ENCODE measurements at places on chromosomes 4 and X.

- DNase-seq, result no peak
Observed at GRCh38 chr4:176837169-176837895, 44.6 kb upstream of the VEGFC start.

- no peak for DNase-seq
Observed at GRCh38 chr4:119537586-119537985, 91.0 kb downstream of the PDE5A start.

DNA sequence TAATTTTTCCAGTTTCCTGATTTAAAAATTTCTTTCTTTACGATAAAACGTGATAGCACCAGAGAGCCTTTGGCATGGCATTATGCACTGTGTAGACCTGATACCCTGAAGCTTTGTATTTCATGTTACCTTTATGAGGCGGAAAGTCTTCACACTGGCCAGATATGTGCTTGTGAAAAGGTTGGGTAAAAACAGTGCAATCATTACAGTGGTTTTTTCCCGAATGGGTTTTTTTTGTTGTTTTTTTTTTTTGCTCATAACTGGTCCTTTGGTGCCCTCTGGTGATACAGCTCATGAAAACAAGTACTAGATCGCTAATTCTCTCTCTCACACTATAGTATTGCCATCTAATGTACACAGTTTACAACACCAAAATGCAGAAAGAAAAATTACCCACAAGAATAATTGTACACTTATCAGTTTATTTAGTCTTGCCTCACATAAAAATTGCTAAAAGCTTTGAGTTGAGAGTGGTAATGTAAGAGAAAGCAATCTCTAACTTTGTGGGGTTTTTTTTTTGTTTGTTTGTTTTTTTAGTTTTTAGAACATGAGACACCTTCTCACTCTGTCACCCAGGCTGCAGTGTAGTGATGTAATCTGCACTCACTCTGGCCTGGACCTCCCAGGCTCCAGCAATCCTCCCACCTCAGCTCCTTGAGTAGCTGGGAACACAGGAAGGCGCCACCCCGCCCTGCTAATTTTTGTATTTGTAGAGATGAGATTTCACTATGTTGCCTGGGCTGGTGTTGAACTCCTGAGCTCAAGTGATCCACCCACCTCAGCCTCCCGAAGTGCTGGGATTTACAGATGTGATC is 21.3 kb downstream of the SPCS3 start:
- DNase-seq, result peak; percentile 30

GRCh38 chrX:50168241-50168687 is 32.5 kb downstream of the AKAP4 start:
- no peak for DNase-seq

DNA sequence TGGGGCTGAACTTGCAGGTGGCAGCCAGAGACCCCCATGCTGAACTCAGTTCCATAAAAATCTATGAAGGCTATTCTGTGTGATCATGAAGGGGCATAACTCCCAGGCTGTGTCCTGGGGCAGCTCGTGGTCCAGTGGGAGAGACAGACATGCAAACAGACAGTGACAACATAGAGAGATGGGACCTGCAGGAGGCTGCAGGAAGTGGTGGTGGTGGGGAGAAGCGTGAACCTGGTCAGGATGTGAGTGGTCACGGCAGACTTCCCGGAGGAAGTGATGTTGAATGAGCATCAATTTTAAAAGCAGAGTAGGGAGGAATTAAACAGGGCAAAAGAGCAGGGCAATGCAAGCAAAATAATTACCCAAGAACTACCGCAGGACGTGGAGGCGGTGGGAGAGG is 23.2 kb upstream of the SORCS2 start:
- DNase-seq, result no peak

DNA sequence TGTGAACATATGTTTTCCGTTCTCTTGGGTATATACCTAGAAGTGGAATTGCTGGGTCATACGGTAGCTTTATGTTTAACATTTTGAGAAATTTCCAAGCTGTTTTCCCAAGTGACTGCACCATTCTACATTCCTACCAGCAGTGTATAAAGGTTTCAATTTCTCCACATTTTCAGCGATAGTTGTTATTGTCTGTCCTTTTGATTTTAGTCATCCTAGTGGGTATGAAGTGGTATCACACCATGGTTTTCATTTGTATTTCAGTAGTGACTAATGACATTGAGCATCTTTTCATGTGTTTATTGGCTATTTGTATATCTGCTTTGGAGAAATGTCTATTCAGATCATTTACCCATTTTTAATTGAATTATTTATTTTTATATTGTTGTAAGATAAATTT is 2.4 kb downstream of the PPEF1 start:
- DNase-seq, result no peak

Measured in CD4-positive, alpha-beta T cell treated with Interleukin-21 for 1 hour (primary cell).